Upper lobe of left lung (tissue), 6 donors: ENCODE measurements at places on chromosomes 1 and 21. TPM values are rescaled to one million over a fixed set of nuclear protein-coding genes. Genes with fewer than 3 reads are reported as not detected.

The ANKRD35 gene
- 1.3 TPM for total RNA-seq

The CYP2J2 gene
- total RNA-seq: 13.1 TPM

The B3GALT5 gene
- total RNA-seq: under 0.01 TPM

The LIN28A gene
- total RNA-seq: 1.4 TPM

The NBPF26 gene
- total RNA-seq: 21.5 TPM

The MAN1C1 gene
- total RNA-seq: 13.9 TPM

The TIAM1 gene
- 19.9 TPM for total RNA-seq

The TNFRSF9 gene
- total RNA-seq: 0.11 TPM

The KCNQ4 gene
- not detected for total RNA-seq

The HTR1D gene
- not detected for total RNA-seq

The LCA5L gene
- 16.6 TPM for total RNA-seq

DNA sequence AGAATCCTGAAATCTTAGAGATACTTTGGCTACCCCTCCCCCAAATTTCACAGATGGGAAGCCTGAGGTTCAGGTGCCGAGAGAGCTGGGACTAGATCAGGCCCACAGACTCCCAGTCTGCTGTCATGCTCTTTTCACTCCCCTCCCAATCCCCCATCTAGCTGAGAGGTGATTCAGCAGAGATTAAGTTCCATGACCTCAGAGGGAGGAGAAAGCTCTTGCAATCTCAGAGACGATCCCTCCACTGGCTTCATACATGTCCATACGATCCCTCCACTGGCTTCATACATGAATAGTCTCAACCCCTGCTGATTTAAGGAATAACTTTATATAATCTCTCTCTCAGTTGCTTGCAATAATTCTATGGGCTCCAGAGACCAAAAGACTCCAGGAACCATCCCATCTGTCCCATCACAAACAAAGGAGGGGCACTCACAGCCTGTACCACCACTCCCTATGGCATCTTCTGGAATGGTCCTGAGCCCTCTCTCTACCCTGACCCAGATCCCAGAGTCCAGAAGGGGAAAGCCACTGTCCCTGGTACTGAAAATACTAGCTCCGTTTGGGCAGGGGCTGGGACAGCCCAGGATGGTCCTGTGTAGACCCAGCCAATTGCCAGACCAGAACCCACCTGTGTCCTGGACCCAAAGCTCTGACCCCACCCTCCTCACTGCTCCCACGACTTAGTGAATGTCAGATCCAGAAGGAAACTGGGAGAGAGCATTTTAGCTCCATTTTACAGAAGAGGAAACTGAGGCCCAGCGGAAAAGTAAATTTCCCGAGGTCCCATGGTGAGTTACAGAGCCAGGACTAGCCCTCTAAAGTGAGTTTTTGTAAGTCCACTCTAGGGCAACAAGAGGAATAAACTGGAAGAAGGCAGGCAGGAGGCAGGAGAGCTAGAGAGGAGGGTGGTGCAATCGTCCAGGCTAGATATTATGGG is 27.1 kb downstream of the RIMS3 start:
- DNase-seq: no peak

DNA sequence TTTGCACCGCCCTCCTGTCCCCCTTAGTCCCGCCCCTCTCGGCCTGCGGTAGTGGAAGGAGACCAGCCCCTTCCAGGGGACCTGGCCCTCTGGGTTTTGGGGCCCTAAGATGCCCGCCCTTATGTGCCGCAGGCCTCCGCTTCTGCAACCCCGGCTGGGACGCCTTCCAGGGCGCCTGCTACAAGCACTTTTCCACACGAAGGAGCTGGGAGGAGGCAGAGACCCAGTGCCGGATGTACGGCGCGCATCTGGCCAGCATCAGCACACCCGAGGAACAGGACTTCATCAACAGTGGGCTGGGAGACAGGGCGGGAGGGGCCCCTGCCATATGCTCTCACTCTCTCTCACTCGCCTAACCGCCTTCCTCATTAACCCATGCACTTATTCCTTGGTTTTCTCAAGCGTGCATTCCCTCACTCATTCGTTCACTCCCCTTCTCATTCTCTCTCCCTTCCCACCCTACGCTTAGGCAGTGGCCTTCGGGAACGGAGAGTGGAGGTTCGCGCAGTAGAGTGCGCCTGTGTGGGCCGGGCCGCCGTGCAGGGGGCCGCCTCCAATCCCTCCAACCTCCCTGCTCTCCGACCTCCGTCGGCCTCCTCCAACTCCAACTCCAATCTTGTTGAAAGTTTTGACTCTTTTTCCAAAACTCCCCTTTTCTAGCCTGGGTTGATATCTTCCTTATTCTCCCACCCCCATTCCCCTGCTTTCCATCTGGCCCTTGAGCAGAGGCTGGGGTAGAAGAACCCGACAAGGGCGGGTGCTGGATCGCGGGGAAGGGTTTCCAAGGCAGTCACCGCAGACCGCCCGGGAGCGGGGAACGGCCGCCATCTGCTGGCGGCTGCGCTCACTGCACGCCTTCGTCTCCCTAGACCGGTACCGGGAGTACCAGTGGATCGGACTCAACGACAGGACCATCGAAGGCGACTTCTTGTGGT is 15.2 kb downstream of the BCAN start:
- peak; percentile 72 for DNase-seq

- DNase-seq: no peak
Observed at GRCh38 chr1:117094841-117095604, 26.5 kb downstream of the TRIM45 start.

GRCh38 chr1:21721295-21721985 is 52.3 kb upstream of the RAP1GAP start:
- DNase-seq: no peak

GRCh38 chr1:117067533-117068370 is 7.6 kb downstream of the TTF2 start:
- no peak for DNase-seq

- DNase-seq: no peak
Observed at GRCh38 chr1:219434285-219434922, 178.5 kb downstream of the ZC3H11B start.

- DNase-seq: peak; percentile 31
Observed at GRCh38 chr1:10815858-10816195, 19.4 kb upstream of the CASZ1 start.

DNA sequence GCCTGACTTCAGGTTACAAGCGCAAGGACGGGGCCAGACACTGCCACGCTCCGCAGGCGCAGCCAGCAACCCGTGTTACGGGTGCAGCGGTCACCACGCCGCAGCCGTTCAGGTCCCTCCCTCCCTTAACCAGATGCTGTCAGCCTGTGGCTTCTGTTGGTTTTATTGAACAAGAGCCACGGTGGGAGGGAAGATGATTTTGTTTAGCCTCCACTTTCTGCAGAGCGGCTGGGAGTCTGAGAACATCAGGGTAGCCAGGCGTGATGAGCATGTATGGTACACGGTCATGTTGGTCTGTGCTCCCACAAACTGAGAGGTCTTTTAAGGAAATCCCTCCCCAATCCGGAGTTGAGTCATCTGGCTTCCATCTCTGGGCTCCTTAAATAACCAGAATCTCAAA is 18.5 kb upstream of the ADARB1 start:
- DNase-seq: peak; percentile 17

DNA sequence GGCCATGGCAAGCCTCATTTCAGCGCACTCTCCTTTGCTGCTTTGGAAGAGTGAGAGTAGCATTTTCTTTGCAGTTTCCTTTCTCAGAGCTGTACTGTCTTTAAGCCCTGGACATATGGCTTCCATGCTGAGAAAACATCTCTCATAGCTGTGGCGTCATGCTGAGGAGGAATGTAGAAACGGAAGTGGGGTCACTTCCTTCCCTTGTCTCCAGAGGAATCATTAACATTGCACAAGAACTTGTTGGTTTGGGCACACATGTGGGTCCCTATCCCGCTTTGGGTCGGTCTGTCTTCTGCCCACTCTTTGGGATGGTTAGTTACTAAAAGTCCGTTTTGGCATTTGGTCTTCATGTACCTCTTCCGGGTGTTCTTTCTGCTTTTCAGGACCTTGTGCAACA is 5.6 kb downstream of the MFN2 start:
- no peak for DNase-seq

GRCh38 chr1:15454256-15454655 is 2.3 kb upstream of the CELA2A start:
- DNase-seq: no peak

GRCh38 chr1:172452536-172453152 is 8.8 kb upstream of the PIGC start:
- no peak for DNase-seq

GRCh38 chr1:57024428-57024827 is 58.6 kb upstream of the C8B start:
- no peak for DNase-seq

DNA sequence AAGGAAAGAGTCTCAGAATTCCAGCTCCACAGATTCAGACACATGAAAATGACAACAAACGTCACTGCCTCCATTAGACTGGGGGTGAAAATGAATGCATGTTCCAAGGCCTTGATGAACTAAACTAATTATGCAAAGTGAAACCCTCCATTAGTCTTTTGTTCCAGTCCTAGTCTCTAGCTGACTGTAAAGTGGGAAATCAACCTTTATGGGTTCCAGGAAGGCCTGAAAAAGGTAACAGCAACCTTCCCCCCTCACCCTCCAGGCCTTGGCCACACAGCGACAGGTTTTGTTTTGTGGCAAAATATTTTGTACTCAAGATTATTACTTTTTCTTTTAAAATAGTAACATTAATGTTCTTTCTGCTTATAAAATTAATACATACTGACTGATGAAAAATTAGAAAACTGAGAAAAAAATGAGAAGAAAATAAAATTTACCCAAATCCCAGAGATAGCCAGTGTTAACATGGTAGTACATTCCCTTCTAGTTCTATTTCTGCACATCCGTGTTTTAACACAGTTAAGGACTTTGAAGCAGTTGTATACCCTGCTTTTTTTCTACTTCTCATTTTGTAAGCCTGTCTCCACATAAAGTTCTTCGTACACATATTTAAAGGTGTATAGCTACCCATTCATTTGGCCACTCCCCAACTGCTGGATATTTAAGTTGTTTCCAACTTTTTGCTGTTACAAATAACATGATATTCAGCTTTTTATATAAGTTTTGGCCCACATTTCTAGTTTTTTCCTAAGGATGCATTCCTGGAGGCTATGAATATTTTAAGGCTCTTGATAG is 60.9 kb downstream of the CD2 start:
- no peak for DNase-seq

DNA sequence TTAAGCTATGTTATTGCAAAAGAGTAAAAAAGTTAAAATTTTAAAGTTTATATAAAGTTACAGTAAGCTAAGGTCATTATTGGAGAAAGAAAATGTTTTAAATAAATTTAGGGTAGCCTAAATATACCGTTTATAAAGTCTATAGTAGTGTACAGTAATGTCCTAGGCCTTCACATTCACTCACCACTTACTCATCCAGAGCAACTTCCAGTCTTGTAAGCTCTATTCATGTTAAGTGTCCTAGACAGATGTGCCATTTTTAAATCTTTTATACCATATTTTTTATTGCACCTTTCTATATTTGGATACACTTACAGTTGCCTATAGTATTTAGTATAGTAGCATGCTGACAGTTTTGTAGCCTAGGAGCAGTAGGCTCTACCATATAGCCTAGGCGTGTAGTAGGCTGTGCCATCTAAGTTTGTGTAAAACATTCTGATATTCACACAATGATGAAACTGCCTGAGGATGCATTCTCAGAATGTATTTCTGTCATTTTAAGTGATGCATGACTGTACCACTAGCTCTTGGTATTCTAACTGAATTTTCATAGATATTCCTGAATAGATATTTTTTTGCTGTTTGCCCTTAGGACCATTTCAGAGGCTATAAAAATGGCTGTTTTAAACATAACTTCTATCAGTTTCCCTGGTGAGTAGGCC is 26.8 kb downstream of the PPP2R5A start:
- no peak for DNase-seq

GRCh38 chr1:23214640-23215039 is 2.7 kb downstream of the HTR1D start:
- no peak for DNase-seq

GRCh38 chr1:115726161-115726560 is 42.4 kb downstream of the CASQ2 start:
- DNase-seq: no peak

DNA sequence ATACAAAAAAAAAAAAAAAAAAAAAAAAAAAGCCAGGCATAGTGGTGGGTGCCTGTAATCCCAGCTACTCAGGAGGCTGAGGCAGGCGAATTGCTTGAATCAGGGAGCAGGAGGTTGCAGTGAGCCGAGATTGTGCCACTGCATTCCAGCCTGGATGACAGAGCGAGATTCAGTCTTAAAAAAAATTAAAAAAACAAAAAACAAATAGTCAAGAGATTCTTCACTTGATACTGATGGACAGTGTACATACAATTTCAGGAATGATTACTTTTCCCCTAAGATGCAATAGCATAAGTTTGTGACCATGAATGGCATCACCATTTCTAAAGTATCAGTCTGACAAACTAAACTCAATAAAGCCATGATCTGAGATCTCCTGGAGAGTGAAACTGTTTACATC is 60.8 kb upstream of the IVNS1ABP start:
- no peak for DNase-seq

DNA sequence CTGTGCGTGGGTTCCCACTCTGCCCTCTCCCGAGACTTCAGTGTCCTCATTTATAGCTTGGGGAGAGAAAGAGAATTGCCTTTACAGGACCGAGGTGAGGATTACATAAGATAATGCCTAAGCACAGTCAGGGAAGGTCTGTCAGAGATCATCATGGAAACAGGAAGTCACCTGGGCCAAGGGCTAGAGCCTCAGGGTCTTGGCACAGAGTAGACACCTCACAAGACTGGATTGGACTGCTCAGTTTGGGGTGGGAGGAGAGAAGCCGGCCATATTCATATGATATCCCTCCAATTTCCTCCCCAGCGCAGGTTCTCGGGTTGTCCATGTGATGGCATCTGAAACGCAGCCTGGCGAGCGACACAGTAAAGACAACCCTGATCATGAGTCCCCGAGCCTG is 3.8 kb downstream of the CNR2 start:
- no peak for DNase-seq

GRCh38 chr1:54245501-54245900 is 45.5 kb downstream of the MRPL37 start:
- no peak for DNase-seq

- DNase-seq: no peak
Observed at GRCh38 chr1:119878171-119878570, 18.1 kb downstream of the ADAM30 start.

DNA sequence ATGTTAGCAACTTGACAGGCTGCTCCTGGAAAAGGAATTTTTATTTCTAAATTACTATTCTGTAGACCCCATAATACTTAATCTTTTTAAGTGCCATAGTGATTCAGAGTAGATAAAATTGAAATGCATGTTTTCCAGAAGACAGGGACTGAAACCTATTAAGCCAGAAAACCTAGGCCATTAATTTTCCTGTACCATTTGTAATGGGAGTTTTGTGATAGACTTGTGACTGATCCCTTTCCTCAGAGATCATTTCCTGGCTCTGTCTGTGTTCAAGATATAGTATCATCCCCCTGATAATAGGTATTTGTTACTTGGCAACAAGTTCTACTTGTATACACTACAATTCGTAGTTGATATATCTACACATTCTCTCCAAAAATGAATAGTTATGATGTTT is 1609.8 kb downstream of the AMY1C start:
- no peak for DNase-seq

- DNase-seq: no peak
Observed at GRCh38 chr1:57131701-57132394, 166.0 kb upstream of the C8B start.
